ENCODE measurements at places on chromosomes 5 and 9.

GRCh38 chr5:176534640-176535039 lies 2.6 kb downstream of the RNF44 start:
- DNase-seq: no peak

- no peak for DNase-seq
Measured at GRCh38 chr5:176740131-176740701, 70.1 kb upstream of the UNC5A start.

DNA sequence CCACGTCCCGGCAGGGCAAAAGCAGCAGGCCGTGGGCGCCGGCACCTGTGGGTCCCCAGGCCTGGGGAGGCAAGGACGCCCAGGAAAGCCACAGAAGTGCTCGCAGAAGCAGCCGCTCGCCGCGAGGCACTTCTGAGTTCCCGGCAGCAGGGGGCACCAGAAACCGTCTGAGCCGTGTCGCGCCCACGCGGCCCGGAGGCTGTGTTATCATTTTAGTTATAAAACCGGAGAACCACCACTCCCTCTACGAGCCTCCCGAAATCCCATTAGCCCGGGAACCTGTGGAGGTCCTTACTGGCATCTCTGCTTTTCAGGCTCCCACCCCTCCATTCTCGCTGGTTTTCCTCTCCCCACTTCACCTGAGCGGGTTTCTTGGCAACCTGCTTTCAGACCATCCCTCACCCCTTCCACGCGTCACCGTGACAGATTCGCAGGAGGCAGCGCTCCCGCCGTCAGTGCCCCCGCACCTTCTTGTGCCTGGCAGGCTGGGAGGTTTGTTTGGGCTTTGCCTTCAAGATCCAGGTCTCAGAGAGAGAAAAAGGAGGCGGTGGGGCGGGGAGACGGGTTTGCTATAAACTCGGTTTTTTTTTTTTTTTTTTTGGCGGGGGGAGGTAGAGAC lies 2.3 kb downstream of the GDNF start:
- DNase-seq: peak; percentile 10

GRCh38 chr9:111531716-111532115 lies 6.7 kb downstream of the ZNF483 start:
- DNase-seq: no peak

DNA sequence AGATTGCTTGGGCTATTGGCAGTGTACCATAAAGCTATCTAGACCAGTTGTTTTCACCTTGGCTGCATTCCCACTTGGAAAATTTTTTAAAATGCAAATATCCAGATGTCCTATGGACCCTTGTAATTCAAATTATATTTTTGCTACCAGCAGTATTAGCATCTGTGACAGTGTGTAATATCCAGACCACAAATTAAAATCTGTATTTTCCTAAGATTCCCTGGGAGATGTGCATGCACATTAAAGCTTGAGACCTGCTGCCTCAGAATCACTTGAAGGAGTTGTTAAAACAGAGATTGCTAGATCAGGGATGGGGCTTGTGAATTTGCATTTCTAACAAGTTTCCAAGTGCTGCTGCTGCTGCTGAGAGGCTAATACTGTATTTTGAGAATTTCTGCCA lies 381.2 kb upstream of the PDE4D start:
- no peak for DNase-seq

GRCh38 chr5:149559706-149560105 lies 8.5 kb upstream of the CSNK1A1 start:
- DNase-seq: no peak

DNA sequence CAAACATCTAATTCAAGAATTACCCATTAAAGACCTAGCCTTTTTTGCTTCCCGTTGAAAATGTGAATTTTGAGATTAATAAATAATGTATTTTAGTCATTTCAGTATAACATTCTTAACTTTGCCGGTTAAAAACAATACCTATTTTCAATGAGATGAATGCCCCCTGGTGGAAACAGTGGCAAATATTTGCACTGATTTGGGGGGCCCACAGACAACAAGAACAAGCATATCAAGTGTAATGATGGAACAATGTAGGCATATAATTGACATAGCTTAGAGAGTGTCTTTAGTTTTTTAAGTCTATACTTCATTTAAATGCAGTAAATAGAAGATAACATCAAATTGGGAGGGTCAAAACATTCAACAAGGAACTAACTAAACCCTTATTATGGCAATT lies 111.9 kb downstream of the NTRK2 start:
- no peak for DNase-seq

- DNase-seq: no peak
Measured at GRCh38 chr5:56908942-56909293, 478 bp upstream of the SETD9 start.

- DNase-seq: no peak
Measured at GRCh38 chr5:172504701-172505402, 50.5 kb upstream of the SH3PXD2B start.

DNA sequence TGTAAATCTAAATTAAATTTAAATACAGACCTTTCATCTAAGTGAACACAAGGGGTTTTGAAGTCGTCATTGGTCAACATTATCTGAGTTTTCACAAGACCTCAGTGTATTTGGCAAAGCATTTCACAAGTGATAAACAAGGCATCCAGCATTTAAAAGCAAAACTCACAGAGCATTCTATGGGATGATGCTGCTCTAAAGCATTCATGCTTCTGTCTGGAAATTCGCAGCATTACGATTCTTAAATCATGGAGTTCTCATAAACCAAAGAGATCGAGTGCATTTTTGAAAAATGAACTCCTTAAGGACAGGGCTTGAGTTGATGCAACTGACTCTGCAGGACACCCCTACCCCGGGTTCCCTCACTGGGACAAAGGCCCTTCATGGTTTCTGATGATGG lies 46.1 kb upstream of the SPATA31E1 start:
- DNase-seq: no peak

- no peak for DNase-seq
Measured at GRCh38 chr5:142289708-142290576, 34.9 kb downstream of the SPRY4 start.

DNA sequence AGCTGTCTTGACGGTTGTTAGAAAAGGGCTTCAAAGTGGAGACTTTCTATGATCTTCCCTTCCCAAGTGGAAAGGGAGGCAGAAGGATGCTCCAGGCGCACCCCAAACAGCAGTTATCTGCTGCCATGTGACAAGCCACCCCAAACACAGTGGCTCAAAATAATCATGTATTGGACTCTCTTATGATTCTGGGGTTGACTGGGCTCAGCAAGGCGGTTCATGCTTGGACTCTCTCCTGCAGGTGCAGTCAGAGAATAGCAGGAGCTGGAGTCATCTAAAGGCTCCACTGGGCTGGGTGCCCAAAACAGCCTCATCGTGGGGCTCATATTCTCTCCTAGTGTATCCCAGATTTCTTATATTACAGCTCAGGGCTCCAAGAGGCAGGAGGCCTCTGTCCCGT lies 177.6 kb upstream of the IER5L start:
- DNase-seq: no peak

DNA sequence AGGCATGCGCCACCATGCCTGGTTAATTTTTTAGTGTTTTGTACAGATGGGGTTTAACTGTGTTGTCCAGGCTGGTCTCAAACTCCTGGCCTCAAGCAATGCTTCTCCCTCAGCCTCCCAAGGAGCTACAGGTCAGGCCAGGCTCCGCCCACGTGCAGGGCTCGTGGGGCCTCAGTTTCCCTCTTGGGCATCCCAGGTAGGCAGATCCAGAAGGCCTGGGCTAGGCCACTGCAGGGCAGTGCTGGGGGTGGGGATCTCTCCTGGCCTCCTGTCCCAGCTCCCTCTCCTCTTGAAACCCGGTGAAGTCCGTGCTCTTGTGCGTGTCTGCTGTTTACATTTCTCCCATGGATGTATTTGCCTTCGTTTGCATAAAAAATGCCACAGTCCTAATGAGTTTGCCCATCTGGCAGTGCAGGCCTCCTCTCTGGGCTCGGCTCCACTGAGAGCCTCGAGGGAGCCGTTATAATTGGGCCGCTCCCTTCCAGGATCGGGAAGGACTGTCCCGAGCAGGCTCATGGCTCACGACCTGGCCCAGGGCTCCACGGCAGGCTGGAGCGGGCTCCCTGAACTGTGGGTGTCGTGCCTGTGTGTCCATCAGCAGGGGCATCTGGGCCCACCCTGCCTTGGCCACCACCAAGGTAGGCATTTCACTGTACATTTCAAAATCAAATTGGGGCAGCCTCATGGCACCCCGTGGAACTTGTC lies 52.6 kb upstream of the RUFY1 start:
- DNase-seq: no peak

DNA sequence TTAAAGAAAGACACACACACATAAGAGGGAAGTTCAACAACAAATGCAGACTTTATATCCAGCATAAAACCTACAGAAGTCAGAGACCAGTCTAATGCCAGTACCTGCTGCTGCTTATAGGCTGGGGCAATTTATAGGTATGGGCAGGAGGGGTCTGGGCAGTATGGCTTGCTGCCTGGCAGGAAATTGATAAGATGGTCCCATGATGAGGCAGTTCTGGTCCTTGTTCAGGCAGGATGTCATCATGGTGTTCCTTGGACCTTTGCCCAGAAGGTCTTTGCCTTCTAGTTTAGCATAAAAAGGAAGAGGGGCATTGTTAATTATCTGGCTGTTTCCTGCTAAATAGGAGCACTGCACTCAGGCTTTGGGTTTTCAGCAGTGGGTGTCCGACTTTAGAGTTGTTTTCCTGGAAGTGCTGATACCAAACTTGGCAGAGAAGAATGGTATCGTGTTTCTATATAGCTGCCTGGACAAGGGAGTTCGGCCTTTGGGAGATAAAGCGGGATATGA lies 10.4 kb upstream of the PDCD1LG2 start:
- no peak for DNase-seq

GRCh38 chr5:131109540-131110255 lies 55.4 kb downstream of the HINT1 start:
- no peak for DNase-seq

- peak; percentile 30 for DNase-seq
Measured at GRCh38 chr9:129414377-129414992, 206.4 kb downstream of the C9orf50 start.

Measured in activated T-cell treated with anti-CD3 and anti-CD28 coated beads for 1 hour (primary cell).